ENCODE measurements at places on chromosomes 1 and 21. TPM values are rescaled to one million over a fixed set of nuclear protein-coding genes. Genes with fewer than 3 reads are reported as not detected.

GRCh38 chr1:47827109-47827508, 170.1 kb downstream of the TRABD2B start:
- DNase-seq = no peak
- H3K36me3 ChIP-seq = no peaks in the 10 kb centered on the region
- no peak overlapping the region for H3K27ac ChIP-seq
- no peaks in the 10 kb centered on the region for H3K27me3 ChIP-seq
- H3K4me1 ChIP-seq = no peaks in the 10 kb centered on the region

The TCHHL1 gene
- total RNA-seq = not detected

- H3K4me1 ChIP-seq = no peaks in the 10 kb centered on the region
- H3K27me3 ChIP-seq = no peaks in the 10 kb centered on the region
- H3K4me3 ChIP-seq = no peak overlapping the region
Measured at GRCh38 chr1:55650444-55650843, 435.3 kb upstream of the USP24 start.

The CDC42SE1 gene
- 29.1 TPM for total RNA-seq

The DNASE2B gene
- total RNA-seq = not detected

- H3K4me1 ChIP-seq = no peaks in the 10 kb centered on the region
- H3K27me3 ChIP-seq = no peaks in the 10 kb centered on the region
- H3K36me3 ChIP-seq = no peaks in the 10 kb centered on the region
- peak within 1 kb of the TSS; percentile 36 for H3K4me3 ChIP-seq
Measured at GRCh38 chr1:35573198-35574124, at the start of gene TFAP2E. Gene TFAP2E (plus strand): TSS chr1:35573314. CDS start chr1:35573578, 264 bp downstream.

The C1orf87 gene
- total RNA-seq = not detected

- H3K4me3 ChIP-seq = no peak overlapping the region
- no peaks in the 10 kb centered on the region for H3K27me3 ChIP-seq
- DNase-seq = no peak
- H3K27ac ChIP-seq = no peak overlapping the region
- no peaks in the 10 kb centered on the region for H3K36me3 ChIP-seq
Measured at GRCh38 chr21:22115746-22116145, 1117.5 kb downstream of the NCAM2 start.

GRCh38 chr1:56148326-56149193, 430.8 kb downstream of the PLPP3 start:
- H3K36me3 ChIP-seq = no peaks in the 10 kb centered on the region
- DNase-seq = no peak
- no peaks in the 10 kb centered on the region for H3K27me3 ChIP-seq
- H3K4me3 ChIP-seq = no peak overlapping the region
- H3K4me1 ChIP-seq = no peaks in the 10 kb centered on the region
- no peak overlapping the region for H3K27ac ChIP-seq

GRCh38 chr1:152959801-152960451, 10.5 kb upstream of the SPRR4 start:
- H3K27ac ChIP-seq = no peak overlapping the region
- H3K4me3 ChIP-seq = no peak overlapping the region
- no peak for DNase-seq
- no peaks in the 10 kb centered on the region for H3K36me3 ChIP-seq

DNA sequence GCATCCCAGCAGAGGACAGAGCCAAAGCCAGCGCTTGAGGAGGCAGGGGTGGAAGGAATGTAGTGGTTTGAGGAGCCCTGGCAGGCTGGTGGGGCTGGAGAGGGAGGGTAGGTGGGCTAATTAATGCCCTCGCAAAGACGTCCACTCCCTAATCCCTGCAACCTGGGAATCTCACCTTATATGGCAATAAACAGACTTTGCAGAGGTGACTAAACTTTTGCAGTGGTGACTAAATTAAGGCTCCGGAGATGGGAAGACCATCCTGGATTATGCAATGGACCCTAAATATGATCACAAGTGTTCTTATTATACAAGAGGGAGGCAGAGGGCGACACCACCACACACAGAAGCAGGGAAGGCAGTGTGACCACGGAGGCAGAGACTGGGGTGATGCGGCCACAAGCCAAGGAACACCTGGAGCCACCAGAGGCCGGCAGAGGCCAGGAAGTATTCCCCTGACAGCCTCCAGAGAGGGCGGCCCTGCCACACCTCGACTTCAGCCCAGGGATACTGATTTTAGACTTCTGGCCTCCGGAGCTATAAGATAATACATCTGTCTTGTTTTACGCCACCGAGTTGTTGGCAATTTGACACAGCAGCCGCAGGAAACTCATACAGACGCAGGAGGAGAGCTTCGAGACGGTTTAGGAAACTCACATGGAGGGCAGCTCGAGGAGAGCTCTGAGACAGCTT, 23.1 kb upstream of the NPPB start:
- H3K36me3 ChIP-seq = no peaks in the 10 kb centered on the region
- no peaks in the 10 kb centered on the region for H3K27me3 ChIP-seq
- no peaks in the 10 kb centered on the region for H3K4me1 ChIP-seq
- no peak for DNase-seq
- H3K27ac ChIP-seq = no peak overlapping the region

The TPTE gene
- not detected for total RNA-seq

The SPRR2A gene
- not detected for total RNA-seq

The CYP4A11 gene
- total RNA-seq = 0.26 TPM

GRCh38 chr1:39380036-39380435, 111.4 kb upstream of the BMP8A start:
- H3K27me3 ChIP-seq = no peaks in the 10 kb centered on the region
- H3K4me1 ChIP-seq = no peaks in the 10 kb centered on the region
- no peak overlapping the region for H3K27ac ChIP-seq
- no peak overlapping the region for H3K4me3 ChIP-seq
- no peak for DNase-seq
- H3K36me3 ChIP-seq = peaks cover 12% of the 10 kb centered on the region

GRCh38 chr1:43958351-43959255, 11.2 kb upstream of the DPH2 start:
- no peaks in the 10 kb centered on the region for H3K27me3 ChIP-seq
- no peaks in the 10 kb centered on the region for H3K36me3 ChIP-seq
- no peak overlapping the region for H3K4me3 ChIP-seq
- no peak overlapping the region for H3K27ac ChIP-seq
- no peaks in the 10 kb centered on the region for H3K4me1 ChIP-seq

GRCh38 chr1:162131400-162132321, 62.2 kb downstream of the NOS1AP start:
- no peak overlapping the region for H3K4me3 ChIP-seq
- no peaks in the 10 kb centered on the region for H3K36me3 ChIP-seq
- DNase-seq = no peak

DNA sequence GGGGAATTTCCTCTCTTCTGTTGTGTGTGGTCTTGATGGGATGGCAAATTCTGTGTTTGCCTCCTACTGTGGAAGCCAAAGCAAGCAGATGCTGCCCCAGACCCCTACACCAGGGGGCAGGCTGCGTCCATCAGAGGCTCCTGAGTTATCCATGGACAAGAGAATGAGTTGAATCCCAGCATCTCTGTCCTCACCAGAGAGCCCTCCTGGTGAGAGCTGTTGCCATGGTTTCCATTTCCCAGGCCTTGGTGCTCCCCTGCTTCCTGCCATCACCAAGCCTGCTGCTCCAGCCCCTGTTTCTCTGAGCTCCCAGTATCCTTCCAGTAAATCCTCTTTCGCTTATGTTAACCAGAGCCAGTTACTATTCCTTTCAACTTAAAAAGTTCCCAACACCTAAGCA, 20.4 kb upstream of the GNG12 start:
- no peak overlapping the region for H3K4me3 ChIP-seq
- H3K4me1 ChIP-seq = peaks cover 11% of the 10 kb centered on the region
- no peaks in the 10 kb centered on the region for H3K36me3 ChIP-seq
- H3K27me3 ChIP-seq = no peaks in the 10 kb centered on the region
- DNase-seq = peak; percentile 59
- no peak overlapping the region for H3K27ac ChIP-seq

GRCh38 chr21:39003982-39004633, 179.1 kb downstream of the PSMG1 start:
- no peak overlapping the region for H3K27ac ChIP-seq
- no peak for DNase-seq
- H3K4me3 ChIP-seq = no peak overlapping the region
- H3K36me3 ChIP-seq = no peaks in the 10 kb centered on the region
- no peaks in the 10 kb centered on the region for H3K27me3 ChIP-seq

The CD52 gene
- total RNA-seq = 3.1 TPM

DNA sequence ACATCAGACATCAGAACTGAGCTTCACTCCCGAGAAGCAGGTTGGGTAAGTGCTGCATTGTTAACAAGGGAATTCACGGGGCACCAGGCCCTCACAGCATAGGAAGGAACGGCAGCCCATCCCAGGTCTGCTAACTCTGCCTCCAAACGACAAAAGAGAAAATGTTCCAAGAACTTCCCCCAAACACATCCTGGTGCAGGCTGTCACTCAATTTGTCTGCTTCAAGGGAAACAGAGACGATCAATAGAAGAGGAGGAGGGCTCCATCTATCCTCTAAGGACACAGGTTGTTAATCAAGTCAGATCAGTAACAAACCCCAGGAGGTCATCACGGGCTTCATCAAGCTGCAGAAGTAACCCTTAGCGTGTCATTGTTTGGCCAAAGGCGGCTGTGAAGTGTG, 3.5 kb upstream of the TSPEAR start:
- H3K27ac ChIP-seq = no peak overlapping the region
- H3K4me3 ChIP-seq = no peak overlapping the region
- no peaks in the 10 kb centered on the region for H3K27me3 ChIP-seq
- no peak for DNase-seq
- no peaks in the 10 kb centered on the region for H3K36me3 ChIP-seq

- peak overlapping the region; percentile 37 for H3K4me3 ChIP-seq
- peaks cover 4% of the 10 kb centered on the region for H3K4me1 ChIP-seq
- no peak for DNase-seq
- H3K36me3 ChIP-seq = peaks cover 2% of the 10 kb centered on the region
- H3K27me3 ChIP-seq = peaks cover 9% of the 10 kb centered on the region
- no peak overlapping the region for H3K27ac ChIP-seq
Measured at GRCh38 chr1:1058921-1059493, 15.1 kb downstream of the RNF223 start.

DNA sequence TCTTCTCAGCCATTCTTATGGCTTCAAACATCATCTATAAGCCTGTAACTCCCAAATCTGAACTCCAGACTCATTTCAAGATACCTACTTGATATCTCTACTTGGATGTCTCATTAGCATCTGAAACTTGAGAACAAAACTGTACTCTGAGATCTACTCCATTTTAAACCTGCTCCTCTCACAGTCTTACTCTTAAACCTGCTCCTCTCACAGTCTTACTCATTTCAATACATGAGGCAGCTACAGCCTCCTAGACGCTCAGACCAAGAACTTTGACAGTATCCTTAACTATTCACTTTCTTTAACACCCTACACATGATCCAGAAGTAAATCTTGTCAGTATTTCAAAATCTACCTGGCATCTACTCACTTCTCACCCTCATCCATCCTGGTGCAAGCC, 54.3 kb downstream of the NBPF6 start:
- H3K36me3 ChIP-seq = no peaks in the 10 kb centered on the region
- no peaks in the 10 kb centered on the region for H3K27me3 ChIP-seq
- no peak overlapping the region for H3K27ac ChIP-seq
- H3K4me3 ChIP-seq = no peak overlapping the region

The NCF2 gene
- 14.1 TPM for total RNA-seq

DNA sequence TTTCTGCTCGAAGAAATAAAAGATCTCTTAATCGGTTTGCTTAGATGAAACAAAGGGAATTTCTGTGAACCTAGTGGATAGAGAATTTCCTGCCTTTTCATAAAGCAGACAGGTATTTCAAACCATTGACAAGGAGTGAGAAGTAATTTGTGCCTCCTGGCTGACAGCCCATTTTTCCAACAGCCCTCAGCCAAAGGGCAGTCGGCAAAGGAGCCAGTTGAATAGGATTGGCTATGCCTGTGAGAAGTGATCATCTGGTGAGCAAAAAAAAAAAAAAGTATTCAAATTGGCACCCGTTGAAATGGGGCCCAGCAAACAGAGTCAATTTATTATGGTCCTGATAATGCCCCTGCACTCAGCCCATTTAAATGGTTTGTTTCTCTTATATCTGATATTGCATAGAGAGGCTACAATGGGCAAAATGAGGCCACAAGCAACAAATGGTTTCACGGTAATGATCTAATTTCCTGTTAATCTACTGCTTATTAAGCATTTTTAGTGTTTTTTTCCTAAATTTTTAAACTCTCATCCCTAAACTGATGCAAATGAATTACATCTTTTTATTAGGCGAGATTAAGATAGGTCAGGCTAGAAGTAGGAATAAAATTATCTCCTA, 477.5 kb downstream of the NUF2 start:
- DNase-seq = no peak
- no peak overlapping the region for H3K4me3 ChIP-seq
- H3K36me3 ChIP-seq = no peaks in the 10 kb centered on the region
- H3K4me1 ChIP-seq = no peaks in the 10 kb centered on the region
- H3K27me3 ChIP-seq = no peaks in the 10 kb centered on the region

GRCh38 chr21:36532769-36533467, 53.0 kb upstream of the CLDN14 start:
- no peaks in the 10 kb centered on the region for H3K36me3 ChIP-seq
- no peaks in the 10 kb centered on the region for H3K4me1 ChIP-seq
- no peak overlapping the region for H3K4me3 ChIP-seq
- H3K27me3 ChIP-seq = no peaks in the 10 kb centered on the region
- no peak overlapping the region for H3K27ac ChIP-seq

GRCh38 chr21:43697758-43698643, 20.9 kb upstream of the PDXK start:
- H3K4me1 ChIP-seq = peaks cover 6% of the 10 kb centered on the region
- no peak for DNase-seq
- H3K27ac ChIP-seq = no peak overlapping the region
- H3K36me3 ChIP-seq = no peaks in the 10 kb centered on the region
- H3K4me3 ChIP-seq = no peak overlapping the region

GRCh38 chr1:96510391-96510790, 211.2 kb upstream of the PTBP2 start:
- no peak overlapping the region for H3K4me3 ChIP-seq
- H3K27me3 ChIP-seq = no peaks in the 10 kb centered on the region
- H3K27ac ChIP-seq = no peak overlapping the region
- H3K4me1 ChIP-seq = no peaks in the 10 kb centered on the region
- DNase-seq = no peak

GRCh38 chr1:199948587-199949280, 78.8 kb upstream of the NR5A2 start:
- no peak overlapping the region for H3K4me3 ChIP-seq
- H3K36me3 ChIP-seq = no peaks in the 10 kb centered on the region
- H3K27ac ChIP-seq = no peak overlapping the region
- H3K4me1 ChIP-seq = no peaks in the 10 kb centered on the region
- no peaks in the 10 kb centered on the region for H3K27me3 ChIP-seq
- no peak for DNase-seq

The RAB3B gene
- total RNA-seq = 0.83 TPM

DNA sequence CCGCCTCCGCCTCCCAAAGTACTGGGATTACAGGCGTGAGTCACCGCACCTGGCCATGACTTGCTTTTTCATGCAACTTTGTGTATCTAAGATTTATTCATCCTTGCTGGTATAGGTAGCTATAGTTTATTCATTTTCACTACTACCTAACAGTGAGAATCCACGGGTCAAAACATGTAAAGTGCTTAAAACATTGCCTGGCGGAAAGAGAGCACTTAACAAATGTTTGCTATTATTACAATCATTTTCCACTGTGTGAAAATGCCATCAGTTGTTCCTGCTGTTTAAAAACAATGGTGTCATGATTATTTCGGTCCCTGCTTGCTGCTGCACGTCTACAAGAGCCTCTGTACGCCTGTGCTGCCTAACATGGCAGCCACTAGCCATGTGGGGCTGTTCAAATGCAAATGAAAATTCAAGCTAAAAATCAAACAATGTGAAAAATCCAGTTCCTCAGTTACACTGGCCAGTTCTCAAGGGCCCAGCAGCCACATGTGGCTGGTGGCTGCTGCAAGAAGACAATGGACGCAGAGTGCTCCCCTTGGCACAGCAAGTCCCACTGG, 65.1 kb downstream of the CLSTN1 start:
- no peaks in the 10 kb centered on the region for H3K27me3 ChIP-seq
- H3K36me3 ChIP-seq = no peaks in the 10 kb centered on the region
- no peaks in the 10 kb centered on the region for H3K4me1 ChIP-seq
- H3K27ac ChIP-seq = no peak overlapping the region

The NHLH1 gene
- not detected for total RNA-seq

- H3K27me3 ChIP-seq = no peaks in the 10 kb centered on the region
- H3K27ac ChIP-seq = no peak overlapping the region
- no peaks in the 10 kb centered on the region for H3K36me3 ChIP-seq
- H3K4me3 ChIP-seq = no peak overlapping the region
Measured at GRCh38 chr1:5273280-5274003, 619.0 kb downstream of the AJAP1 start.
